ENCODE measurements at places on chromosomes 4 and X. TPM values are rescaled to one million over a fixed set of nuclear protein-coding genes. Genes with fewer than 3 reads are reported as not detected.

- H3K4me1 ChIP-seq = peaks cover 8% of the 10 kb centered on the region
- H3K27me3 ChIP-seq = no peaks in the 10 kb centered on the region
- H3K27ac ChIP-seq = no peak overlapping the region
- no peak for DNase-seq
Observed at GRCh38 chr4:176066757-176067156, 1.1 kb downstream of the WDR17 start.

Gene NRK
- not detected for polyA plus RNA-seq

Gene ATP7A
- polyA plus RNA-seq = 2.7 TPM

DNA sequence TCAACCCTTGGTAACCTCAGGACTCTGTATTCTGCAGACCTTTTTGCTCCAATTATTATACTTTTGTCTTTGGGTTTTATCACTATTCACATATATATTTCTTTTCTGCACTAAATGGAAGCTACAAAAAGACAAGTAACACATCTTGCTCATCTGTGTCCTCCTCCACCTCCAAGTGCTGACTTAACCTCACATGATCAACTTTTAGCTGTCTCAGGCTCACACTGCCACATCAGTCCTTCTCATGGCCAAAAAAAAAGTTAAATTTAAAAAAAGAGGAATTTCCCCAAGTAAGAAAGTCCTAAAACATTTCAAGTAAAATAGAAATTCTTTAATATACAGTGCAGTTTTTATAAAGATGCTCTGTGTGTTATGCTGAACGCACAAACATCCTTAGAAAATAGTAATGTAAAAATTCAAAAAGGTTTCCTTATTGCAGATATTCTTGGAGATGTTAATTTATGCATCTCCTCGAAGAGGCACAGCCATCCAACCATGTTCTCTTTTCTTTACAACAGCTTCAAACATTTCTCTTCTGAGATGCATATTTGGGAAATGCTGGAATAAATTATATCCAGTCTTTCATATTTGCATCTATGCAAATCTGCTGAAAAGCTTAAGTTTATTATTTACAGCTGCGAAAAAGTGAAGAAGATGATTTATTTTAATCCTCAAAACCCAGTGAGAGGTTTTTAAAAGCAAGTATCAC lies 37.6 kb downstream of the ARAP2 start:
- peaks cover 6% of the 10 kb centered on the region for H3K4me1 ChIP-seq
- peaks cover 15% of the 10 kb centered on the region for H3K36me3 ChIP-seq
- no peaks in the 10 kb centered on the region for H3K27me3 ChIP-seq

DNA sequence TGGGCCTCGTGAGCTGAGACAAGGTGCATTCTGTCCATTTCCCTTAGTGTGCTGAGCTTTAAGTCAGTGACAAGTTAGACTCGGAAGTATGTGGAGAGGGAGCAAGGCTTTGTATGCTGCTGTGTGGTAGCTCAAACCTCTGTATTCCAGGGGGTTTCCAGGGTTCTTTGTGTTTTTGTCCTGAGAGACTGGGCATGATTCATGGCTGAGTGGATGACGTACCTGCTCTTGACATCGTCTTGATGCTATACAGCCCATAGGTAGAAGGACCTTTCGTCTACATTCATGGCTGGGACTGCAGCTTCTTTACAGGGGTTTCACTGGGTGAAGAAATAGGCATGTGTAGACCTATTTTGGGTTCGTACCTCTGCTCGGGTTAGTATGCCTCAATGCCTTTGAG lies 162.7 kb upstream of the WDR1 start:
- no peaks in the 10 kb centered on the region for H3K4me1 ChIP-seq
- DNase-seq = no peak
- H3K27ac ChIP-seq = no peak overlapping the region
- peaks cover 3% of the 10 kb centered on the region for H3K27me3 ChIP-seq
- no peak overlapping the region for H3K4me3 ChIP-seq

GRCh38 chr4:48654015-48654664 lies 125.9 kb downstream of the FRYL start:
- H3K27ac ChIP-seq = no peak overlapping the region
- H3K36me3 ChIP-seq = no peaks in the 10 kb centered on the region
- no peak overlapping the region for H3K4me3 ChIP-seq
- H3K4me1 ChIP-seq = no peaks in the 10 kb centered on the region
- no peak for DNase-seq

Gene RIBC1
- 0.91 TPM for polyA plus RNA-seq

- peaks cover 23% of the 10 kb centered on the region for H3K4me1 ChIP-seq
- H3K27ac ChIP-seq = no peak within 1 kb of the TSS
- no peak within 1 kb of the TSS for H3K4me3 ChIP-seq
- DNase-seq = no peak
- H3K36me3 ChIP-seq = no peaks in the 10 kb centered on the region
Observed at GRCh38 chr4:4386736-4387392, at the start of gene NSG1. Gene NSG1 (plus strand): TSS chr4:4387102. CDS start chr4:4387630, 528 bp downstream.

DNA sequence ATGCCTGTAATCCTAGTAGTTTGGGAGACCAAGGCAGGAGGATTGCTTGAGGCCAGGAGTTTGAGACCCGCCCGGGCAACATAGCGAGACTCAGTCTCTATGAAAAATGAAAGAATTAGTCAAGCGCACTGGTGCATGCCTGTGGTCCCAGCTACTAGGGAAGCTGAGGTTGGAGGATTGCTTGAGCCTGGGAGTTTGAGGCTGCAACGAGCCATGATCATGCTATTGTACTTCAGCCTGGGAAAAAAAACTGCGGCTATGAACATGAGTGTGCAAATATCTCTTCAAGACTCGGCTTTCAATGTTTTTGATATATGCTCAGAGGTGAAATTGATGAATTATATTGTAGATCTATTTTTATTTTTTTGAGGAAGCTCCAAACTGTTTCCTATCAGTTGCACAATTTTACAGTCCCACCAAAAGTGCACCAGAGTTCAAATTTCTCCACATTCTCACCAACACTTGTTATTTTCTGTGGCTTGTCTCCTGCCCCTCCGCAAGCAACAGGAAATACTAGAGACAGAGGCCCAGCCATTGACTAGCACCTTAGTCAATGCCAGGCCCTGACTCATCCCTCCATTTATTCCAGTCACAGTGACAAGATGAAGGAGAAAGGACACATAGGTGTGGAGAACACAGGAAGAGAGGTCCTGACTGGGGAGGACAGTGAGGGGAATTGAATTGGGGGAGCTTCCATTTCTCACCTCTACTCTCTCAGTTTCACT lies 33.1 kb upstream of the ZNF41 start:
- H3K27me3 ChIP-seq = no peaks in the 10 kb centered on the region
- no peak overlapping the region for H3K27ac ChIP-seq
- peaks cover 4% of the 10 kb centered on the region for H3K4me1 ChIP-seq

Gene RBPJ
- 10.6 TPM for polyA plus RNA-seq

Gene MAGEH1
- 10.2 TPM for polyA plus RNA-seq

DNA sequence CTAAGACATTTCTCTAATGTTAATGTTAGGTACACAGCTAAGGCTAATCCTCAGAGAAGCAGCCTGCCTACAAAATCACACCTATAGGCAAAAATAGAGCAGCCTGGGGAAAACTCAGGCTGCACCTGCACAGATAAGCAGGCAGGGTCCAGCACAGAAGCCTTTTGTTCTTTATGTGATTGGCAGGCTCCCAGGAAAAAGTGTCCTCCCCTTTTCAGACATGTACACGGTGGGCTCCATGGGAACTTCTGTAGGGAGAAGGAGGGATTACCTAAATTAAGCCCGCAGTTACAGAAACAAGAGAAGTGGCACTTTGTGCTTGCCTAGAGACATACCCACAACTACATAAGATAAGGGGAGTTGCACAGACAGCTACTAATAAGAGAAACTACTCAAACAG lies 4.0 kb upstream of the HSPA4L start:
- peaks cover 47% of the 10 kb centered on the region for H3K27me3 ChIP-seq
- DNase-seq = no peak
- H3K4me3 ChIP-seq = no peak overlapping the region
- H3K27ac ChIP-seq = no peak overlapping the region
- H3K4me1 ChIP-seq = peaks cover 19% of the 10 kb centered on the region

DNA sequence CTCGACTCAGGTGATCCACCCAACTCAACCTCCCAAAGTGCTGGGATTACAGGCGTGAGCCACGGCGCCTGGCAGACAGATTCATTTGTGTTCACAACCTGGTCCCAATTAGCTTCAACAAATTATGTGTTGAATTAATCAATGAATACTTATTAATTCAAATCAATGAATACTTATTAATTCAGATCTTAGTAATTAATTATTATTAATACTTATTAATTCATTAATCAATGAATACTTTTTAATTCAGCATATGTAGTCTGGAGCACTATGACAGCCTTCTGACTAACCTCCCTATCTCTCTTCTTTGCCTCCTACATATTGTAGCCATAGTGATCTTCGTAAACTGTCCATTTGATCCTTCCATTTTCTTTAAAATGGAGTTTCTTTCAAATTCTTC lies 56.7 kb upstream of the RBPJ start:
- no peak overlapping the region for H3K4me3 ChIP-seq
- H3K36me3 ChIP-seq = no peaks in the 10 kb centered on the region
- DNase-seq = no peak
- H3K27ac ChIP-seq = no peak overlapping the region
- H3K27me3 ChIP-seq = peaks cover 4% of the 10 kb centered on the region
- H3K4me1 ChIP-seq = no peaks in the 10 kb centered on the region

- DNase-seq = no peak
- no peaks in the 10 kb centered on the region for H3K27me3 ChIP-seq
- no peak overlapping the region for H3K27ac ChIP-seq
- H3K36me3 ChIP-seq = no peaks in the 10 kb centered on the region
- H3K4me1 ChIP-seq = no peaks in the 10 kb centered on the region
- H3K4me3 ChIP-seq = no peak overlapping the region
Observed at GRCh38 chr4:78432896-78433295, 118.7 kb upstream of the ANXA3 start.

Gene MAGED4
- 4.8 TPM for polyA plus RNA-seq

DNA sequence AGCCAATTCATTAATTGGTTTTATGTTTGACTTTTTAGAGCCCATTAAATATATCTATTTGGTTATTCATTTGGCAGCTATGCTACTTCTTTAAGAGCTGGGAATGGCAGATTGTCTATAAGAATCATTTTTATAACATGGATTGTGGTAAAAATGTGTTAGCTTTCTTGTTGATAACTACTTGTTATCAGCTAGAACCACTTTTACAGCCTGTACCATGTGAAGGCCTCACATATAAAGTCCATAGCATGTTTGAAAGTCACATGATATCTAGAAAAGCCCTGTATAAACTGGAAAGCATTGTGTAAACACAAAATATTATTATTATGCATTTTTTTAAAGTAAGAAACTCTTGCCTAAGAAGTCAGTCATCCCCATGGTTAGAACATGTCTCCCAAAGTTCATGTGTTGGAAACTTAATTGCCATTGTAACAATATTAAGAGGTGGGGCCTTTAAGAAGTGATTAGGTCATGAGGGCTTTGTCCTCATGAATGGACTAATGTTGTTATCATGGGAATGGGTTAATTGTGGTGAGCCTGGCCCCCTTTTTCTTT lies 110.9 kb upstream of the BMP2K start:
- no peaks in the 10 kb centered on the region for H3K27me3 ChIP-seq
- DNase-seq = no peak
- H3K4me3 ChIP-seq = no peak overlapping the region
- H3K4me1 ChIP-seq = peaks cover 68% of the 10 kb centered on the region

Gene DMD
- polyA plus RNA-seq = 2.7 TPM

DNA sequence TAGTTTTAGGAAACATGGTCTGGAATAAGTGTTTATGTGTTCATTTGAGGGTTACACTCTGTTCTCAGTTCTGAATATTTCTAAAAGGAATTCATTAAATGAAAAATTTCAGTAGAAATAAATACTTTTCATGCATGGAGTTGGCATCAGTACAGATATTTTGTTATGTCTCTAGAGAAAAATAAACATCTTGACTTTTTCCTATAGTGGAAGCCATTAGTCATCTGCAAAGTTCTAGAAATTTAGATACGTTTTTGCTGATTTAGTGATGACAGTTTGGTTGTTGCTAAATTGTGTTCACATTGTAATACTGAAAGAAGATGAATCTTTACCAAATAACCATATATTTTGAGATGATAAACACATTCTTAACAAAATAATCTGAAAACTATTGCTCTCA lies 268.2 kb upstream of the TEX13A start:
- no peaks in the 10 kb centered on the region for H3K4me1 ChIP-seq
- H3K4me3 ChIP-seq = no peak overlapping the region
- H3K27me3 ChIP-seq = no peaks in the 10 kb centered on the region
- no peaks in the 10 kb centered on the region for H3K36me3 ChIP-seq
- no peak for DNase-seq

GRCh38 chr4:184937030-184937710 lies 81.1 kb upstream of the HELT start:
- H3K27ac ChIP-seq = no peak overlapping the region
- no peaks in the 10 kb centered on the region for H3K27me3 ChIP-seq
- no peaks in the 10 kb centered on the region for H3K36me3 ChIP-seq
- DNase-seq = no peak

Gene TMPRSS11A
- not detected for polyA plus RNA-seq

Gene TMEM144
- 0.06 TPM for polyA plus RNA-seq

- H3K4me3 ChIP-seq = no peak overlapping the region
- H3K4me1 ChIP-seq = peaks cover 19% of the 10 kb centered on the region
- H3K27me3 ChIP-seq = no peaks in the 10 kb centered on the region
- peak; percentile 30 for DNase-seq
- H3K27ac ChIP-seq = no peak overlapping the region
- no peaks in the 10 kb centered on the region for H3K36me3 ChIP-seq
Observed at GRCh38 chrX:13721819-13722519, 12.5 kb downstream of the TRAPPC2 start.

GRCh38 chr4:142961866-142962265 lies 115.8 kb upstream of the INPP4B start:
- H3K4me3 ChIP-seq = no peak overlapping the region
- H3K4me1 ChIP-seq = no peaks in the 10 kb centered on the region
- H3K36me3 ChIP-seq = no peaks in the 10 kb centered on the region
- DNase-seq = peak; percentile 2

GRCh38 chr4:147456706-147457105 lies 24.2 kb upstream of the EDNRA start:
- H3K4me3 ChIP-seq = no peak overlapping the region
- H3K36me3 ChIP-seq = no peaks in the 10 kb centered on the region
- DNase-seq = no peak
- no peak overlapping the region for H3K27ac ChIP-seq
- H3K27me3 ChIP-seq = no peaks in the 10 kb centered on the region

Gene CENPI
- polyA plus RNA-seq = 0.28 TPM

DNA sequence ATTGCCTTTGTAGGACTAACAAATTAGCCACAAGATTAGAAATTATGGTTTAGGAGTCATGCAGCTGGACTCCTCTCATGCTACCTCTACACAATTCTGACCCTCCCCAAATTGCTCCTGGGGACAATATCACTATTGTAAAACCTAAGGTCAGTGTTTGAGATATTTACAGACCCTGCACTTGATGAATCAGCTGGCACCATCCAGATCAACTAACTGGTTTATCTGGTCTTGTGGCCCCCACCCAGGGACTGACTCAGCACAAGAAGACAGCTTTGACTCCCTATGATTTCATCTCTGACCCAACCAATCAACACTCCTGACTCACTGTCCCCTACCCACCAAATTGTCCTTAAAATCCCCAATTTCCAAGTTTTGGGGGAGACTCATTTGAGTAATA lies 192.4 kb downstream of the STPG2 start:
- H3K27me3 ChIP-seq = no peaks in the 10 kb centered on the region
- no peaks in the 10 kb centered on the region for H3K4me1 ChIP-seq
- no peak for DNase-seq

GRCh38 chr4:140326395-140326993 lies 47.0 kb upstream of the SCOC start:
- peak; percentile 9 for DNase-seq
- no peak overlapping the region for H3K27ac ChIP-seq
- H3K4me1 ChIP-seq = peaks cover 5% of the 10 kb centered on the region
- H3K4me3 ChIP-seq = no peak overlapping the region
- H3K36me3 ChIP-seq = no peaks in the 10 kb centered on the region

GRCh38 chr4:70365479-70365878 lies 4.9 kb downstream of the SMR3A start:
- no peaks in the 10 kb centered on the region for H3K4me1 ChIP-seq
- no peaks in the 10 kb centered on the region for H3K27me3 ChIP-seq
- no peaks in the 10 kb centered on the region for H3K36me3 ChIP-seq
- H3K27ac ChIP-seq = no peak overlapping the region

Gene DCAF4L1
- 0.36 TPM for polyA plus RNA-seq

Measured in B cell (primary cell).